ENCODE measurements at places on chromosomes 1 and 21.

- no peak for DNase-seq
These were observed 27.8 kb downstream of the NTPCR start for GRCh38 chr1:232978091-232978634.

- DNase-seq, result peak; percentile 29
These were observed 7.2 kb downstream of the ZDHHC18 start for GRCh38 chr1:26833432-26834405.

GRCh38 chr1:19504796-19505692 is 19.7 kb upstream of the CAPZB start:
- no peak for DNase-seq

DNA sequence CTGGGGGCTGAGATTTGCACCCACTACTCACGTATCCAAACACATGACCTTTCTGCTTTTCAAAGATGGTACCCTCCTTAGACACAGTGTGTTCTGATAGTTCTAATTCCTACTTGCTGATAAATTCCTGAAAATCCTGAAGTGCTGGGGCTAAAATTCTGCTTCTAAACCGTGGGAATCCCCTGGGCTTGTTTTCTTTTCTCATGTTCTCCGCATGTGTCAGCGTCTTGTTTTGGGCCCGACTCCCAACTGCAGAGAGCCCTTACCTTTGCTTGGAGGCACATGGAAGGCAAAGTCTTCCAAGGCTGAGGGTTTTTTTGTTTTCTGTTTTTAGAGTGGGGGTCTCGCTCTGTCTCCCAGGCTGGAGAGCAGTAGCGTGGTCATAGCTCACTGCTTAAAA is 27.2 kb downstream of the PSMG1 start:
- DNase-seq, result no peak

- DNase-seq, result no peak
These were observed 42.6 kb downstream of the DNM3 start for GRCh38 chr1:171883849-171884248.

DNA sequence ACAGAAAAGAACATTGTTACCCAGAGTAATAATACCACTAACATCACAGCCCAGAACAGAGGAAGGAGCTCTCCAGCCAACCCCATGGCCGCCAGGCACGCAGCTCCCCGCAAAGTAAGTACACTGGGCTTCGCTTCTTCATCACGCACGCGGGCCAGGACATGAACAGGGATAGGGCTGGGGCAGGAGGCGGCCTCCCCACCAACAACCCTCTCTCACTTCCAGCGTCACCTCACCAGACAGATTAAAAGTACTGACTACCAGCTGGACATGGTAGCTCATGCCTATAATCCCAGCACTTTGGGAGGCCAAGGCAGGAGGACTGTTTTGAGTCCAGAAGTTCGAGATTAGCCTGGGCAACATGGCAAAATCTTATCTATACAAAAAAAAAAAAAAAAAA is 78.3 kb downstream of the NPHP4 start:
- DNase-seq, result no peak

DNA sequence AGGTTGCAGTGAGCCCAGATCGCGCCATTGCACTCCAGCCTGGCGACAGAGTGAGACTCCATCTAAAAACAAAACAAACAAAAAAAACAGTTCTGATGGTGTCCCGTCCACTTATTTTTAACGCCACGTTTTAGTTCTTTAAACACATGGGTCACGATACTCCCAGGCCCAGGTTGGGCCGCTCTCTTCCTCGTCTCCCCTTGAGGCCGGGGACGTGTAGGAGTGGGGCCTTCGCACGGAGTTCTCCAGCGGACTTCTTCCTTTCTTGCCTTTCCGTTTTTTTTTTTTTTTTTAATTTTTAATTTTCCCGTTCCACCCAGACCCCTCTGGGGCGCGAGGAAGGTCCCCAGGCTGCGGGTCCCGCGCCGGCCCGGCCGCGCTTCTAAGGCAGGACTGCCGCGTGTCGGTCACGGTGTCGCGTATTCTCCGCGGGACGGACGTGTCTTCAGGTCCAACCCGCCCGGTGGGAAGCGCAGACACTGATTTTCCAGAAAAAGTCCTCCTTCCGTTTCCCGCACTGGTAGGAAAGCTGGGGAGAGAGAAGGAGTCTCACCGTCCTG is 47.5 kb upstream of the SLC19A1 start:
- DNase-seq, result no peak

GRCh38 chr1:33305816-33306652 is 14.9 kb downstream of the A3GALT2 start:
- no peak for DNase-seq

DNA sequence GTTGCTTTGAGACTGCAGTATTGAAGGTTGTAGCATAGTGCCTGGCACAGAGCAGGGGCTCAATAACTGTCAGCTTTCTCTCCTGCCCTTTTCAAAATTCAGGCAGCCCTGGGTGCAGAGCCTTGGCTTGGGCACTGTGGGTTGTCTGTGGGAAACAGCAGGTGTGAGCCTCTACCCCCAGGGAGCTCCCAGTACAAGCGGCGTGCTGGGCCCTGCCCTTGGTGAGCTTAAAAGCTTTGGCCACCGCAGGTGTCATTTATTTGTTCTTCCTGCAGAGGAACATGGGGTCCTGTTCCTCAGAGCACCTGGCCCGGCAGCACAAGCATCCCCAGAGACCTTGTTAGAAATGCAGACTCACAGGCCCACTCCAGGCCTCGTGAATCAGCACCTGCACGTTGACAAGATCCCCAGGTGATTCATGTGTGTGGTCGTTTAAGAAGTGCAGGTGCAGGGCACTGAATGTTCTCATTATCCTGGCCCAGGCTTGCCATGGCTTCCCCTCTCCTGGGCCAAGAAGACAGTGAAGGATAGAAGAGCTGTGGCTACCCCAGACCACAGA is 29.9 kb upstream of the IGSF21 start:
- DNase-seq, result no peak

DNA sequence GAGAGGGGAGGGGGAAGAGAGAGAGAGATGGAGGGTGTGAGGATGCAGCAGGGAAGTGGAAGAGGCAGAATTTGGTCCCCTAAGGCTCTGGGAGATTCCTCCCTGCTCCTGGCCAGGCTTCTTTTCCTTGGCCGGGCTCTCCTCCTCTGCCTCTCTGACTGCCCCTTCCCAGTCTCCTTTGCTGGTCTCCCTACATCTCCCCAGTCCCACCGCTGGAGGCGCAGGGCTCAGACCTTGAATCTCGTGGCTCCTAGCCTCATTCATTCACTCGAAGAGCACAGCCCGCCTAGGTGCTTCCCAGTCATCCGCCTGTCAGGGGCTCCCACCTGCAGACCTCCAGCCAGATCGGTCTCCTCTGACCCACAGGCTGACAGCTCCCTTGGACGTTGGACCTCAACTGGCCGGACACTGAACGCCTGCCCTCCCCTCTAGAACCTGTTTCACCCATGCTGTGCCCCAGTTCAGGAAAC is 76.5 kb downstream of the VWA5B1 start:
- DNase-seq, result no peak

- DNase-seq, result no peak
These were observed 424.6 kb upstream of the PTBP2 start for GRCh38 chr1:96296991-96297390.

DNA sequence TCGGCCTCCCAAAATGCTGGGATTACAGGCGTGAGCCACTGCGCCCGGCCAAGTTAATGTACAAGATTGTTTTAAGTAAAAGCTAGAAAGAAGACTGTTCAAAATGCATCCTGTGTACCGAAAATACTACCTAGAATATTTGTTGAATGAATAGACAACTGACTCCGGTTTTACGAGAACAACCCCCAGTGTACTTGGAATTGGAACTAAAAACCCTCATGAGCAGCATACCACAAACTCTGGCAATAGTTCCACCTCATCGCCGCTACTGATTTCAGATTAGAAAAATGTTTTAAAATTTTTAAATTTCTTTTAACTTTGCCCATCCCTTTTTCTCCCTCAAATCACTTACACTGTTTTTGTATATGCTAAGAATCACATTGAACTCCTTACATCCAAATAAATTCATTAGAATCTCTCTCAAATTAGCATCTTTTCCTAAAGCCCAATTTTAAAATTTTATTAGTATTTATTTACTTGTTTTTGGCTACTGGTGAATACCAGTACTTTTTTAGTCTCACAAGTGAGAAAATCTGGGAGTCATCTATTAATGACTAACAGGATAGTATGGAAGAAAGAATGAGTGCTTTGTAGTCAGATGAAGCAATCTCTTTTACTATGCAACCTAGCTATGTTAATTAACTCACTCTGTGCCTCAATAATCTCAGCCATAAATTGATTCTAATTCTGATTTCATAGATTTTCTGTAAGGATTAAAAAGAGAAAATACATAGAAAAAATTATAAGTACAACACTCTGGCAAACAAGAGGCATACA is 95.1 kb downstream of the GPATCH2 start:
- no peak for DNase-seq

GRCh38 chr21:20997311-20997635 is 936 bp upstream of the NCAM2 start:
- DNase-seq, result peak; percentile 7

DNA sequence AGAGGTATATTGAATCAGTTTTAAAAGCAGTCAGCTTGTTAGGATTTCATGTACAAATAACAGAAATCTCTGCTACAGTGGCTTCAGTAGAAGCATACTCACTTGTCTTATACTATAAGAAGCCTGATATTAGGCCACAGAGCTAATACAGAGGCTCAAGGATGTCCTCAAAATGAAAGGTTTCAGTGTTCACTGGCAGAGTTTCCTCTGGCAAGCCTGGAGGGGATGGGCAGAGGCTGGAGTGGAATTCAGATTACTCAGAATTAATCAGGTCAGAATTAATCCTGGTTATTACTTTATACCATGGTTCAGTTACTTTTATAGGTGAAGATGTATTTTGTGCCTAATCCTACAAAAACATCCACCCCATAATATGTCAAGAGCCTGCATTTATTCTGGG is 520.5 kb downstream of the USP25 start:
- no peak for DNase-seq

GRCh38 chr1:183699616-183700160 is 46.6 kb upstream of the APOBEC4 start:
- DNase-seq, result no peak

- DNase-seq, result no peak
These were observed 122.8 kb upstream of the USP24 start for GRCh38 chr1:55337801-55338447.

DNA sequence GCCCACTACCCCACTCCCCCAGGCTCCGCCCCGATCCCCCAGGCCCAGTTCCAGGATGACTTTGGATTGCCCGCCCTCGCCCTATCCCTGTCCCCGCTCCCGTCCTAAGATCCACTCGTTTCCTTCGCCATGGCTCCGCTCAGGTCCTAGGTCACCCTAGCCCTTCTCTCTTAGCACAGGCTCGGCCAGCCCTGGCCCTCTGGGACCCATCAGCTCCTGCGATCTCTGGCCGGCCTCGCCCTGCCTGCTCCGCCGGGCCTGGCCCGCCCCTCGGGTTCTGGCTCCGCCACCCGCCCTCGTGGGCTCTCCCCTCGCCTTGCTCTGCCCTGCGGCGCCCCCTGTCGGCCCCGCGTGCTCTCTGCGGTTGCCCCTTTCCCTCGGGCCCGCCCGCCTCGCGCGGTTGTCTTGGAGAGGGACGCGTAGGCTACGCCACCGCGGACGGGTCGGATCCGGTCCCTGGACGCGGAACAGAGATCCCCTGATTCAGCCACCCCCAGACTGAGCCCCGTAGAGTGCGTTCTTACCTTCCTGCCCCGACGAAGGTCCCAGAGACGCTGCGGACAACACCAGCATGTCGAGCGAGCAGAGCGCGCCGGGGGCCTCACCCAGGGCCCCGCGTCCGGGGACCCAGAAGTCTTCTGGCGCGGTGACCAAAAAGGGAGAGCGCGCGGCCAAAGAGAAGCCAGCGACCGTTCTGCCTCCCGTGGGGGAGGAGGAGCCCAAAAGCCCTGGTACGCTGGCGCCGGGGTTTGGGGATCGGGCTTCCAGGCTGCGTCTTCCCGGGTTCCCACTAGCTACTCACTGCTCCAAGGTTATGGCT is at the start of gene LRRC71:
Gene LRRC71 (plus strand): TSS at position 400 of the 820 bp plus-strand sequence. CDS start 172 bp downstream, at position 572.
- DNase-seq, result peak; percentile 43

- DNase-seq, result no peak
These were observed 1.6 kb downstream of the STPG1 start for GRCh38 chr1:24411963-24412362.

GRCh38 chr1:212608959-212609700 is 569 bp downstream of the ATF3 start:
- peak; percentile 40 for DNase-seq

DNA sequence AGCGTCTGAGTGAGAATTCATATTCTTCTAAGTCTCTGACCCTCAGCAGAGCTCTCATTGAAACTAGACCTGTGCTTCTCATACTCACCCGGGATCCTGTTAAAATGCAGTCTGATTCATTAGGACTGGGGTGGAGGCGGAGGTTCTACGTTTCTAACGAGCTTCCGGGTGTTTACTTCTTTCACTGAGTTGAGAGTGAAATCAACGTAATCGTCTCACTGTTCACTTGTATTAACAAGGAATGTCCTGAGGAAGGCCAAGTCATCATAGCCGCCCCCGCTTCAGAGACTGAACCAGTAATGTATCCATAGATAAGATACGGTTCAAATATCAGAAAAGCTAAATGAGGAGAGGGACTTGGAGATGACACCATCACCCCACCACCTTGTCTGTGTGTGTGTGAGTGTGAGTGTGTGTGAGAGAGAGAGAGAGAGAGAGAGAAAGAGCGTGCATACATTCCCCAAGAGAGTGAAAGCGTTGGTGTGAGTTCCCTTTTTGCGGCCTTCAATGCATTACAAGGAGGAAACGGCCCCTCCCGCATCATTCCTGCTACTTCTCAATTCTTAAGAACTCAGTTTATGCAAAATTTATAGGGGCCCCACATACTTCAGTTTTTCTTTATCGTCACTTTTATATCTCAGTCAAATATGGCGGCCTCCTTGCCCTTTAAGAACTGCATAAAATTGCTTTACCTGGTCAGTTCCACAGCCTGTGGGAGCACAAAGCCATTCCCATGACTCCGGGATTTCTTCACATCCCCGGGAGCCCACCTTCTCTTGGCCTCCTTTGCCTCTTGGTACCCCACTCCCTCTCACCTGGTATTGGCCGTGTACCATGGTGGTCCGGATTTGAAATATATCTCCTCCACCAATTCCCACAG is 19.8 kb downstream of the KMO start:
- DNase-seq, result no peak

DNA sequence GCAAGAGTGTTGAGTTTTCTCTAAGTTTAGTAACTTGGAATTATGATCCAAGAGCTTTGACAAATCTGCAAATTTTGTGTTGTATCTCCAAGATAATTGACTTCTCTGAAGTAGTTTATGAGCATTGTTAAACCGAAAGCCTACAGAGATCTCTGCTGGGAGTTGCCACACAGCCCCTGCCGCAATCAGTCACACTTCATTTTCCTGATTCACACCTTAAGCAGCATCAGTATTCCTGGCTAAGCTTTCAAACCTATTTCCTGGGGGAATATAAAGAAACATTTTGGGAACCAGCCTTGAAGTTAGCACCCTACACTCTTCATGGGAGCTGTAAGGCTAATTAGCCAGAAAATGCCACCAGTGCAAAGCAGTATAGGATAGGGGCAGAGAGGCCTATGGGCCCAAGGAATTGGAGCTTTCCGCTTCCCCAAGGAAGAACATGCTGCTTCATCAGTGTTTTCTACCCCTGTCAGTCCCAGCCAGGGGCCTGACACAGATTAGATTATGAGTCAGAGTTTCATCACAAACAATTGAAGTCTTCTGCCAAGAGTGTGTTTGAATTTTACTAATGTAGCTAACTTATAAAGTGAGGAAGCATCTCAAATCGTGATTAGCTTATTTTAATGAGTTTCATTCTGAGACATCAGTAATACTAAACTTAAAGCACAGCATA is 23.2 kb upstream of the CACYBP start:
- DNase-seq, result no peak

GRCh38 chr1:42334240-42335049 is 590 bp downstream of the FOXJ3 start:
- DNase-seq, result peak; percentile 58

- DNase-seq, result no peak
These were observed 1450.2 kb downstream of the BRINP3 start for GRCh38 chr1:189027512-189027911.

Measured in activated naive CD4-positive, alpha-beta T cell (primary cell).